Stimulated activated CD4-positive, alpha-beta T cell treated with anti-CD3 and anti-CD28 coated beads, Interleukin-12 subunit alpha, Interleukin-12 subunit beta, amount 100 ng/mL, for 4 hours (primary cell): ENCODE measurements at places on chromosomes 6 and 20.

- no peak for DNase-seq
Measured at GRCh38 chr6:161374971-161375873, 101.4 kb upstream of the AGPAT4 start.

GRCh38 chr6:117916483-117916882 is 9.4 kb downstream of the SLC35F1 start:
- DNase-seq = no peak

DNA sequence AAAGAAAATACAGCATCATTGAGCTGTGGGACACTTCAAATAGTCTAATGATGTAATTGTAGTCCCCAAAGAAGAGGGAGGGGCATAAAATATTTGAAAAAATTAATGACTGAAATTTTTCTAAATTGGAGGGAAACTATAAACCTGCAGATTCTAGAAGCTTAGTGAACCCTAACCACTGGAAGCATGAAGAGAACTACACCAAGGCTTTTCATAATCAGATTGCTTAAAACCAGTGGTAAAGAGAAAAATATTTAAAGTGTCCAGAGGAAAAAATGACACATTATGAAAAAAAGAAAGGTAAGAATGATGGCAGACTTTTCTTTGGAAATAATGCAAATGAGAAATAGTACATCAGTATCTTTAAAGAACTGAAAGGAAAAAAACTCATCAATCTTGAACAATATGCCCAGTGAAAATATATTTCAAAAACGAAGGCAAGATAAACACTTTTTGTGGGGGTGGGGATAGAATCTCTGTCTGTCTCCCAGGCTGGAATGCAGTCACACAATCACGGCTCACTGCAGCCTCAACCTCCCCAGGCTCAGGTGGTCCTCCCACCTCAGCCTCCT is 31.3 kb downstream of the BICRAL start:
- no peak for DNase-seq

DNA sequence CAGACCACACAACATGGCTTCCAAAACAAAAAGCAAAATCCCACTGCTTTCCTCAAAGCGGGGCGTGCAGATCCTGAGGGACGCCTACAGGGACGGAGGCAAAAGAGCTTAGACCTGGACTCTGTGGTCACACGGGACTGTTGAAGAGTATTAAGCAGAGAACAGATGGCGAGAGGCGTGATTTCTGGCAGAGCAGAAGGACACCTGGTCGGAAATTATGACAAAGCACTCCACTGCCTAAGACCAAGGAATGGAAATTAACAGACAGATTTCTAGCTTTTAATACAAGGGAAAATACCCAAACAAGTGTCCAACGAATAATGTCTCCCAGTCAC is 15.4 kb downstream of the CST7 start:
- no peak for DNase-seq

DNA sequence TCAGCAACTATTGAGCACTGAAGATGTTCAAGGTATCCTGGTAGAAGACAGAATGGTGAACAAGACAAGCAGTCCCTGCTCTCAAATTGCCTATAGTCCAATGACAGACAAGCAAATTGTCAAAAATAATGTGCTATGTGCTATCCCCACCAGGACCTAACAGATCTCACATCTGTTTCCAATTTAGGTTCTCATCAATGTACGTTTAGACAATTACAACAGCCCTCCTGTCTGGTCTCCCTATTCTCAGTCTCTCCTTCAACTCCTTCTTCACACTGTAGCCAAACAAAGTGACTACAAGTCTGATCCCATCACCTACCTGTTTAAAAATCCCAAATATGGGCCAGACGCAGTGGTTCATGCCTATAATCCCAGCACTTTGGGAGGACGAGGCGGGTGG is 7.5 kb downstream of the TAPBP start:
- DNase-seq = no peak

DNA sequence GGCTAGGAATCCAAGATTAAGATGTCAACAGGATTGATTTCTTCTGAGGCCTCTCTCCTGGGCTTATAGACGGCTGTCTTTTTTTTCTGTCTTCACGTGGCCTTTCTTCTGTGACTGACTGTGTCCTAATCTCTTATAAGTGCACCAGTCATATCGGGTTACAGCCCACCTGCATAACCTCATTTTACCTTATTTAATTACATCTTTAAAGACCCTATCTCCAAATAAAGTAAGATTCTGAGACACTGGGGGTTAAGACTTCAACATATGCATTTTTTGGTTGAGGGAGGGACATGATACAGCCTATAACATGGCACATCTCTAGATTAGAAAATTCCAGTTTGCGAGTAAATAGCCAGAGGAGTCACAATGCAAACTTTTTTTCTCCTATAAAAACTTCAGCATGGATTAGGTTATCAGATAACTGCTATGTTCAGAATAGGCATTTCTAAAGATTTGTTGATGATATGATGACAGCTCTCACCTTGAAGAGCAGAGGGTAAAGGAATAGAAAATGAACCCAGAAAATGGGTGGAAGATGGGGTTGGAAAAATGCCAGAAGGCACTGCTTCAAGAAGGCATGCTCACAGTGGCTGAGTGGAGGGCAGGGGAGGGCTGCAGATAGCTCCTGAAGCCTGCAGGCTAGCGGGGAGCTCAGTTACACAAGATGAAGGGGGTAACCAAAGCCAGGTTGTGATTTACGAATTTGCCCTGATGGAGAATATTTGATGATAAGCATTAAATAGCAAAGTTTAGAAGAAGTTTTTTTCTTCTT is 8.7 kb upstream of the PDE7B start:
- no peak for DNase-seq

- no peak for DNase-seq
Measured at GRCh38 chr6:103167345-103168071, 1692.2 kb downstream of the HACE1 start.

DNA sequence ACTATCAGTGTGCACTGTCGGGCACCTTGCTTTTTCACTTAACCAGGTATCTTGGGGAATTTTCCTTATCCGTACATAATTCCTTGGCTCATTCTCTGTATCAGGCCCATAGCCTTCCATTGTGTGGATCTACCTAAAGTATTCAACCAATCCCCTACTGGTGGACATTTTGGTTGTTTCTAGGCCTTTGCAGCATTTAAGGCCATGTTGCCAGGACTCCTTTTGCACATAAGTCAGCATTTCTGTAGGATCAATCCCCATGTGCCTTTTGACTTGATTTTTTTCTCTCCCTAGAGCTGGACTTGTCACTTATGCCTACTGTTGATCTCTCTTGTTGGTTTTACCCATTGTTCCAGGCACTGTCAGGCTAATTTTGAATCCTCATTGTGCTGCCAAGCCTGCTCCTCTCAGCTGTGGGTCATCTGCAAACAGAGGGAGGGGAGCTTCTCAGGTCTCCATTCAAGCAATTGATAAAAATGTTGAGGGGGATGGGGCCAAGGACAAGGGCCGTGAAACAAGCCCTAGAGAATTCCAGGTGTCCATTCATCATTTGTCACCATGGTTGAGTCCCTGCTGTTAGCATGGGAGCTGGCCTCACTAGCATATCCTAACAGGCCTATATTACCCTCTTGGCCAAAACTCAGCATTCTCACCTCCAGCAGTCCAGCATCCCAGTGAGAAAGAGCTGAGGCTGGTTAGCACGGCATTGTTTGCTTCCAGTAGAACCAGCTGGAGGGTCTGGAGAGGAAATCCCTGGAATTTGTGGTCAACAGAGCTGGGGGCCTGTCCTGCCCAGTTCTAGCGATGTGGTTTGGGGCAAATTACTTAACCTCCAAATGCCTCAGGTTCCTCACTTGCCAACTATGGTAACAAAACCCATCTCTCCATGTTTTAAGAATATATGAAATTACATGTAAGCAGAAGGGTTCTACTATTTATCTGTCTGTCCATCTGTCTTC is 178.4 kb downstream of the MRPL14 start:
- DNase-seq = no peak

DNA sequence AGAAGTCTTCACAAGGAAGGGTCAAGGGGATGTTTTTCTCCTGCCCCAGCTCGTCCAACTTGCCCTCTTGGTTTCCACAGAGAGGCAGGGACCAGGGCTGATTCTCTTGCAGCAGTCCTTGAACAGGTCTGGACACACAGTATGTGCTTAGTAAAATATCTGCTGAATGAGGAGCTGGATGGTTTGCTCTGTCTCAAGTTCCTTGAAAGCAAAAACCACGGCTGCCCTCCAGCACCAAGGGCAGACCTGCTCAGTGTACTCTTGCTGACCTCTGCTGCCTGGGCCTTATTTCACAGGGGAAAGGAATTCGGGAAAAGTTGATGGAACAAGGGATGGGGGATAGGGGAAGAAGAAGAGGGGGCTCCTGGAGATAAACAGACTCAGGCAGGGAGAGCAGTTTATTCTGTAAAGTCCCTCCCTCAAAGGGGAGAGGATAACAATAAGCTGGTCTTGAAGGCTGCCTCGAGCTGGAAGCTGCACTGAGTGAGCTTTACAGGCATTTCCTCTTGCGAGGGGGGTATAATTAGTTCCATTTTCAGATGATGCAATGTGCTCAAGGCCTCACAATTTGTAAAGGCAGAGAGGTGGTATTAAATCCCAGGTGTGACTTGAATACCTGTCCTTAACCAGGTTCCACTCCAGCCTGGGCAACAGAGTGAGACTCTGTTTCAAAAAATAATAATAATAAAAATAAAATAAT is 10.3 kb downstream of the KCNK5 start:
- DNase-seq = no peak

DNA sequence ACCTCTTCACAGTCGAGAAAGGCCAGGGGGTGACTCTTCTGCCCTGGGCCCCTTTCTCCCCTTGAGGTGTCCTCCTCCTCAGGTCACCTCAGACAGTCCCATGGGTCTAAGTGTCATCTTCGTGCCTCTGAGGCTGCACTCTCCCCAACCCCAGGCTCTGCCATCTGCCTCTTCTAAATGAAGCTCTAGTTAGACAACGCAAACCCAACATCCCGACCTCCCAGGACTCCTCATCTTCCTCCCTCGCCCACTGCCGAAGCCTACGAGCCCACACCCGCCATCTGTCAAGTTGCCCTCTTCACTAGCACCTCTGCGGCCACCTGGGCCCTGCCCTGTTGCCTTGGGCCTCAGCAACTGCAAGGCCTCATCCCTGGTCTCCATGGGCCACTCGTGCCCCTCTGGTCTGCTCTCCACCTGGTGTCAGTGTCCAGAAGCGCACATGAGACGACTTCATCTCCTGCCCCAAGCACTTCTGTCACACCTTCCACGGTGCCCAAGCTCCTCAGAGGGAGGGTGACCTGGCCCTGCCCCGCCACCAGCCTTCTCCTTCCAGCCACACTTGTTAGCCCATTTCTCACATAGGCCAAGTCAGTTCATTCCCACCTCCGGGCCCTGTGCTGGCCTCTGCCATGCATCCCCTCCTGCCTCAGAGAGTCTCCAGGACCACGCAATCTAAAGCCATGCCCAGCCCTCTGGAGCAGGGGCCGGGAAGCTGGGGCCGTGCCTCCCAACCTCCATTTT is 53.8 kb downstream of the RRBP1 start:
- no peak for DNase-seq

- no peak for DNase-seq
Measured at GRCh38 chr20:24669701-24670100, 200.3 kb downstream of the SYNDIG1 start.

- no peak for DNase-seq
Measured at GRCh38 chr6:87753131-87753685, 51.2 kb upstream of the AKIRIN2 start.

- no peak for DNase-seq
Measured at GRCh38 chr20:768426-768978, at the start of gene SLC52A3. Gene SLC52A3 (minus strand): TSS chr20:768500. CDS start chr20:765774, 2,726 bp downstream.

GRCh38 chr6:166492092-166492741 is 94.3 kb downstream of the RAMACL start:
- no peak for DNase-seq

GRCh38 chr6:163588220-163588919 is 173.9 kb downstream of the QKI start:
- no peak for DNase-seq

GRCh38 chr6:296151-297122 is 4.2 kb downstream of the DUSP22 start:
- no peak for DNase-seq

- no peak for DNase-seq
Measured at GRCh38 chr6:31157513-31158139, at the start of gene CCHCR1. Gene CCHCR1 (minus strand): TSS chr6:31157802. CDS start chr6:31157600, 202 bp downstream.

DNA sequence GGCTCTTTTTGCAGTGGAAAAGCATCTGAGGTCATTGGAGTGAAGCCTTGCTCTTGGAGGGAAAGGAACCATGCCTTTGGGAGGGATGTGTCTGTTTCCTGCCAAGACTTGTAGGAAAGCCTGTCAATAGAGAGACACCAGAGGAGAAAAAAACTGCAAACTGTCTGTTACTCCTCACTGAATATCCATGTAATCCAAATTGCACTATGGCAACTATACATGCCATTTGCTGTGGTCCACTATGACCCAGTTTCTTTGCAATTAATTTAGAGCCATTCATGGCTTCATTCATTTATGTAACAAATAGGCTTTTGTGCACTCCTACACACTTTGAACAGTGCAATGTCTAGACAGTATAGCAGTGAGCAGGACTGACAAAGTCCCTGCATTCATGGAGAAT is 296.5 kb downstream of the SLC35F1 start:
- no peak for DNase-seq

DNA sequence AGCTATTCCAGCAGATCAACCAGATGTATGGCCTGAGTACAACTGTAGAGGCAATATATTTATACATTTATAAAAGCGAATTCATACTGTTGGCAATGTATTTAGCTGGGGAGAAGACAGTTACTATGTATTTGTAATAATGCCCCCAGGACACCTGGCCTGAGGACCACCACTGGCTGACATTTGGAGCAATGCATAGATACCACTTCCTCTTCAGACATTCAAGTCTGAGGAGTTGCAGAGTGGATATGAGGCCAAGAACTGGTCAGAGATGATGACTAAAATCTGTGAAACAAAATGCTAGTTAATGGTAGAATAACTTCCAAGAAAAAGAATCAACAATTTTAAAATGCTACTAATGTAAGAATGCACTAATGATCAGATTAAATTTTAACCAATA is 462.3 kb downstream of the CDC5L start:
- DNase-seq = no peak

DNA sequence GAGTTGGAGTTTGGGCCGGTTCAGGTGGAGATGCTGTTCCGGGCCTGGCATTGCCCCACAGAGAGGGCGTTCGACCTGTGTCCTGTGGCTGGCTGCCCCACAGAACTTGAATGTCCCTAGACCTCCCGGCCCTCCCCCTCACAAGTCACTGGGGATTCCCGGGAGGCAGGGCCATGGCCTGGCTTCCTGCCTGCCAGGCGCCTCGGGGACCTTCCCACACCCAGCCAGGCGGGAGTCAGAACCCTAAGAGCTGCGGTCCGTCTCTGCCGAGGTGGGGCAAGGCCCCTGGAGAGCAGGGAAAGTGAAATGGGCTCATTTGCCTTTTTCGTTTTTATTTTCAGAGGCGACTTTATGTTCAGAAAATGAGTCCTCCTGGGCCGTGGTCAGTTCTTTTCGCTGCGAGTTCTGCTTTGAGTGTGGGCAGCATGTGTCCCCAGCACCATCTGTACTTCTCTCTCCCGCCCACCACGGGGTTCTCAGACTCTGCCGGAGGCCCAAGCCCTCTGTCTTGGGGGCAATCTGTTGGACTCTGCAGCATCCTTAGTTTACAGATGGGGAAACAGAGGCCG is 8.5 kb downstream of the RBM38 start:
- DNase-seq = peak; percentile 38
